ENCODE measurements at places on chromosomes 6 and 20. TPM values are rescaled to one million over a fixed set of nuclear protein-coding genes. Genes with fewer than 3 reads are reported as not detected.

GRCh38 chr6:35586542-35586941 lies 73.8 kb upstream of the TULP1 start:
- DNase-seq: no peak

DNA sequence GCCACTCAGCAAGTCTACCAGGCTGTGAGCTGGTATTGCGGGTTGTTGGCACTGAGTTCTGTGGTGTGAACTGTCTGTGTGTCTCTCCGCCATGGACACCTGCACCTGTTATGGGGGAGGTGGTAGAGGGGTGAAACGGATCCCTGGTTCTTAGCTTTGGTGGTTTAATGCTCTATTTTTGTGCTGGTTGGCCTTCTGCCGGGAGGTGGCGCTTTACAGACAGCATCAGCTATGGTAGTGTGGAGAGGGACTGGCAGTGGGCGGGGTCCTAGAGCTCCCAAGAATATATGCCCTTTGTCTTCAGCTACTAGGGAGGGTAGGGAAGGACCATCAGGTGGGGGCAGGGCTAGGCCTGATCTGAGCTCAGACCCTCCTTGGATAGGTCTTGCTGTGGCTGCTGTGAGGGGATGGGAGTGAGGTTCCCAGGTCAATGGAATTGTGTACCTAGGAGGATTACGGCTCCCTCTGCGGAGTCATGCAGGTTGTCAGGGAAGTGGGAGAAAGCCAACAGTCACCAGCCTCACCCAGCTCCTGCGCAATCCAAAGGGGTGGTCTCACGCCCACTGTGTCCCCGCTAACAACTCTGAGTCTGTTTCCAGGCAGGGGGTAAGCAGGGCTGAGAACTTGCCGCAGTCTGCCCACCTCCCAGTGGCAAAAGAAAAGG lies 154.3 kb downstream of the CCDC170 start:
- DNase-seq: peak; percentile 15

DNA sequence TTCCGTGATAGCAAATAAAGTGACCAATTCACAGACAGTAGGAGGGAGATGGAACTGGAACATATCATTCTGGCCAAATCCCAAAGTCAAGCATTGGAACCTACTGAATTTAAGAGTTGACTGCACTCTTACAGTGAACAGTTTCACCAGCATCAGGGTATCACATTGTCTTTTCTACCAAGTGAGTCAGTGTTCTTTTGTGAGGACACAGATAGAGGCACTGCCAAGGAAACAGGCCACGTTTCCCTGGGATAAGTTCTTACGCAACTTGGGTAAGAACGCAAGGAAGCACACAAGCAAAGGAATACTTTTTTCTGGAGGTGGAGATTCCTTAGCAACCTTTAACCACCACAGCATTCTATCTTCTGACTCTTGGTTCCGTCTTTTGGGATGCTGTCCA lies 28.6 kb upstream of the ENPP5 start:
- DNase-seq: peak; percentile 71

DNA sequence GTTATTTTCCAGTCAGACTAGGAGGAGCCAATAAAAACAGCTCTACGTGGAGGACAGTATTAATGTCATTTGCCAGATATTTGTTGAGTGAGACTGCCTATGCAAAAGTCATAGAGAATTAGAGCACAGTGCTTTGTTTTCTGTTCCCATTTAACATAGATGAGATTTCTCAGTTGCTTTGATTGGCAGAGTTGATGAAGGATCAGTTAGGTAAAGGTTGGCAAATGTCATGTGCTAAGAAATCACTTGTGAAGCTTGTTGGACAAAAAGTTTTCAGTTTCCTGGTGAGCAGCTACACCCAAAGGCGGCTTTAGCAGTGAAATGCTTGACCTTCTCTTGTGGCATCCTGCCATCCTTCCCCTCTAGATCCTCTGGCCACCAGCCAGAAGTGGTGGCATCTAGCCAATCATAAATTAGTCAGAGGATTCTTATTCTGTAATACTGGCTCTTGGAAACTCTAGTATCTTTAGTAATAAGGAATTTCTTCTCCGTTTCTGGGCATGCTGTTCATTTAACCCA lies 37.0 kb downstream of the BCKDHB start:
- DNase-seq: peak; percentile 98

- DNase-seq: no peak
These were observed 528.6 kb downstream of the PRKN start for GRCh38 chr6:162198925-162199324.

- peak; percentile 32 for DNase-seq
These were observed 4.7 kb upstream of the ENPP5 start for GRCh38 chr6:46175446-46175845.

GRCh38 chr6:98142839-98143238 lies 691.5 kb upstream of the POU3F2 start:
- no peak for DNase-seq

DNA sequence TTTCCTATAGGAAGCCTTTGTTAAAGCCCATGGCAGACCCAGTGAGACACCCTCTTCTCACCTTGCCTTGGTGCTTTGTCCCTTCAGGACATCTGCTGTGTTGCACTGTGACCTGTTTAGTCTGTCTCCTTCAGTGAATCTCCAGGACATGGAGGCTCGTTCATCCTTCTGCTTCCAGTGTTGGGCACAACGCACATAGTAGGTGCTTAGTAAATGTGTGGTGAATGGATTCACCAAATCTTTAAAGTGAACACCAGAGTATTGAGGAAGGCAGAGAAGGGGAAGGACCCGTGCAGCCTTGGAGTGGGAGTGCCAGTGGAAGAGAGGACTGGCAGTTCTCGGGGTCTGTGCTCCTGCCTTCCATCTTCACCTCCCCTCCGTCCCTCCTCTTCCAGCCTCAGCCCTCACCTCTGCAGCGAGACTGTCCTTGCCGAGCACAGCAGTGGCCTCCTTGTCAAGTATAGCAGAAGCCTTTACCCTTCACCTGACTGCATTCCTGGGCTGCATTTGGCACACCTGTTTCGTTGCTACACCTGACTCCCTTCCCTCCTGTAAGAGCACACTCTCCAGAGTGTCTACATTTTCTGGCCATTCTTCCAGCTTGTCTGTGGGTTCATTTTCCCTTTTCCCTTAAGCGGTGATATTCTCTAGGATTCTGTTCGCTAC lies 49.2 kb downstream of the ARID1B start:
- DNase-seq: no peak

Gene WFDC12
- total RNA-seq: not detected

Gene CST2
- total RNA-seq: not detected

Gene BPIFA1
- not detected for total RNA-seq

Gene OTOR
- total RNA-seq: not detected

Gene PPIL6
- 1.6 TPM for total RNA-seq
